ENCODE measurements at places on chromosomes 12 and 14. TPM values are rescaled to one million over a fixed set of nuclear protein-coding genes. Genes with fewer than 3 reads are reported as not detected.

GRCh38 chr12:6493497-6494257 is at the start of gene NCAPD2:
TSS of gene NCAPD2 (plus strand) at chr12:6494102. CDS start at chr12:6495099, 997 bp downstream.
- DNase-seq = peak; percentile 99

GARIN6 gene
- total RNA-seq = not detected

GRCh38 chr14:92942136-92942535 is 19.2 kb downstream of the CHGA start:
- no peak for DNase-seq

RERGL gene
- total RNA-seq = not detected

GPX2 gene
- total RNA-seq = 0.63 TPM

- no peak for DNase-seq
Measured at GRCh38 chr12:92506891-92507290, 195.9 kb upstream of the PLEKHG7 start.
